Sciatic nerve (tissue), 2 donors: ENCODE measurements at places on chromosomes 12 and 14. TPM values are rescaled to one million over a fixed set of nuclear protein-coding genes. Genes with fewer than 3 reads are reported as not detected.

Gene ARID4A
- total RNA-seq = 38.4 TPM

Gene FSCB
- 0.36 TPM for total RNA-seq

- peak; percentile 67 for DNase-seq
Measured at GRCh38 chr12:110281549-110282299, 677 bp downstream of the ATP2A2 start.

- DNase-seq = no peak
Measured at GRCh38 chr14:63988579-63988978, 135.8 kb downstream of the SYNE2 start.

DNA sequence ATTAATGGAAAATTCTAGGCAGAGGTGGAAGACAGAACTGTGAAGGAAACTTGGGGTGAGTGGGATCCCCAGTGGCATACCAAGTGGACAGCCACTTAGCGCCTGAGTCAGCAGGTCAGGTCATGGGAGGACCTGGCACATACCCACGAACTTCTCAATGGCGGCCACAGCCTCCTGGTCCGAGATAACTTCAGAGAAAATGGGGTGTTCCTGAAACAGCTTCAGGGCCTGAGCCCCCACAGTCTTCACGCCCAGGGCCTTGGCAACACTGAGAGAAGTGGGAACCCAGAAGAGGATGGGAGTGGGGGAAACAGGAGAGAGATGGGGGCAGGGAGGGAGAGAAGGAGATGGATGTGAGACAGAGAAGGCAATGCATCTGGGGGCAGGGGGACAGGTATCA lies 9.9 kb downstream of the SDS start:
- no peak for DNase-seq

Gene CCDC196
- not detected for total RNA-seq

- no peak for DNase-seq
Measured at GRCh38 chr12:40375076-40375475, 150.3 kb downstream of the LRRK2 start.

DNA sequence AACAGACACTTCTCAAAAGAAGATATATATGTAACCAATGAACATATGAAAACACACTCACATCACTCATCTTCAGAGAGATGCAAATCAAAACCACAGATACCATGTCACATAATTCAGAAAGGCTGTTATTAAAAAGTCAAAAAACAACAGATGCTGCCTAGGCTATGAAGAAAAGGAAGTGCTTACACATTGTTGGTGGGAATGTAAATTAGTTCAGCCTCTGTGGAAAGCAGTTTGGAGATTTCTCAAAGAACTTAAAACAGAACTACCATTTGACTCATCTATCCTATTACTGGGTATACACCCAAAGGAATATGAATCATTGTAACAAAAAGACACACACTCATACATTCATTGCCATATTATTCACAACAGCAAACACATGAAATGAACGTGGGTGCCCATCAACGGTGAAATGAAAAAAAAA lies 35.1 kb downstream of the EIF2S3B start:
- DNase-seq = no peak

GRCh38 chr14:100298551-100299237 lies 7.5 kb downstream of the SLC25A29 start:
- no peak for DNase-seq

Gene LRCOL1
- not detected for total RNA-seq

DNA sequence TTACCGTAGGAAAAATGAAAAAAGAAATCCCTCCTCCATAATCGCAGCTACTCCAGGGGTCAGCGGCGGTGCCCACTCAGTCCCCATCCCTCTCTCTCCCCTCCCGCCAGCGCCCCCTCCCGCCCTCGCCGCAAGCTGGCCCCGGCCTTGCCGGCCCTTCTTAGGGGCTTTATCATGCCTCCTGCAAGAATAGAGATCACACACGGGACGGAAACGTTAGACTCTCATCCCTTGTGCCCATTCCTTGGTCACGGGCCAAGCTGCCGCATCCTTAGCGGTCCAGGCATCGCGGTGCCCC lies 692 bp upstream of the COX14 start:
- DNase-seq = no peak

- DNase-seq = no peak
Measured at GRCh38 chr12:76505050-76505449, 54.5 kb downstream of the OSBPL8 start.

- no peak for DNase-seq
Measured at GRCh38 chr14:79949906-79950305, 261.4 kb downstream of the DIO2 start.

Gene ENDOU
- total RNA-seq = 0.40 TPM

DNA sequence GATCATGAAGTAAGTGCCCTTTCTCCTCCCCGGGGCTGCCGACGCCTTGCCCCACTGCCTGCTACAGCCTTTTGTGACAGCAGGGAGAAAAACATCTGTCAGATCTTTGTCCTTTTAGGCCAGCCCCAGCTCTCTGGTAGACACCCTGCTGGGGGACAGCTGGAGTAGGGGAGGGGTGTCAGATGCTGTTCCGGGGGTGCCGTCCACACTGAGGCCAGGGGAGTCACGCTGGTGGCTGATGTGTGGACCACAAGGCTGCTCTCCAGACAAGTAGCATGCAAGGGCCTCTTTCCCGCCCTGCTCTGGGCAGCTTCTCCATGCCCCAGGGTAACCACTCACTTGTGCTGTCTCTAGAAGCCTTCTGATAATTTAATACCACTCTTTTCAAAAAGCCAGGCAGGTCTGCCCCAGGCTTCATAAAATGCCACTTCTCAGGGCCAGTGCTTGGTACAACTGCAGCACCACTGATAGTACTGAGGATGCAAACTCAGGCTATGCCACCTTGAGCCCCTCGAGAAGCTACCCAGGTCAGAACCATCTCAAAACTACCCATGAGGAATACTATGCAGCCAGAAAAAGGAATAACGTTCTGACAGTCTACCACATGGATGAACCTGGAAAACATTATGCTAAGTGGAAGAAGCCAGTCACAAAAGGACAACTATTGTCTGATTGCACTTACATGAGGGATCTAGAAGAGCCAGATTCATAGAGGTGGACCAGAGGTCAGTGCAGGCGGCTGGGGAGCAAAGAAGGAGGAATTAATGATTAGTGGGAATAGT lies 66.0 kb upstream of the RIN3 start:
- DNase-seq = no peak

GRCh38 chr14:78164226-78164853 lies 5.8 kb upstream of the NRXN3 start:
- no peak for DNase-seq

GRCh38 chr12:20212658-20213555 lies 155.4 kb upstream of the PDE3A start:
- peak; percentile 80 for DNase-seq

Gene GNG2
- total RNA-seq = 180 TPM

- DNase-seq = no peak
Measured at GRCh38 chr14:73794146-73794545, 57.5 kb upstream of the PTGR2 start.

Gene NXPH4
- 0.27 TPM for total RNA-seq

- DNase-seq = no peak
Measured at GRCh38 chr12:120651821-120652220, 11.4 kb downstream of the CABP1 start.

GRCh38 chr12:109695961-109696461 lies 17.6 kb upstream of the FAM222A start:
- DNase-seq = no peak

DNA sequence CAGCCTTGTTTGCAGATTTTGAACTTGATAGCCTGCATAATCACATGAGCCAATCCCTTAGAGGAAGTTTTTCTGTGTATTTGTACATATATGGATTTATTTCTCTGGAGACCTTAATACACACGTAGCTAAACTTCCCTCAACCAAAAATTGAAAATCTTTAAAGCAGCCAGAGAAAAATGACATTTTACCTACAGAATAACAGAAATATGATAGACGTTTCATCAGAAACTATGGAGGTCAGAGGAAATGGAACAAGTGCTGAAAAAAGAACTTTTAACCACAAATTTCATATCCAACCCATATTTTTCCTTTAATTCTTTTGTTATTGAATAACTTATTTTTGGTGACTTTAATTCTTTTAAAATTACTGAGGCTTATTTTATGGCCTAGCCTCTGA lies 177.7 kb downstream of the CCDC91 start:
- DNase-seq = no peak

- DNase-seq = no peak
Measured at GRCh38 chr12:102300824-102301461, 103.3 kb upstream of the PMCH start.

DNA sequence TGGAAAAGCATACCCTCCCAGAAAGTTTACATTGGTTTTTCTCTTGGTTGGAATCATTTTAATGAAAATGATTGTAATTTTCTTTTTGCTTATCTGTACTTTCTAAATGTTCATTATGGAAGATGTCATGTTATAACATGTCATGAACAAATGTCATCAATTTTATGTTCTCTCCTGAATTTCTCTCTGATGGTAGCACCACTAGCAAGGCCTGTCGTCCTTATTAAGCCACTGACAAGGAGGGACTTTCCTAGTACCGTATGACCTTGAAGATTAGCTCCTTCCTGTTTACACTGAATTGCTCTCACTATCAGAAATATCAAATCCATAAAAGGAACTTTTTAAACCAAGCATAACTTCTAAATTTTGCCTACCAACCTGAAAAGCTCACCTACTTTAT lies 99.0 kb downstream of the ESR2 start:
- no peak for DNase-seq

DNA sequence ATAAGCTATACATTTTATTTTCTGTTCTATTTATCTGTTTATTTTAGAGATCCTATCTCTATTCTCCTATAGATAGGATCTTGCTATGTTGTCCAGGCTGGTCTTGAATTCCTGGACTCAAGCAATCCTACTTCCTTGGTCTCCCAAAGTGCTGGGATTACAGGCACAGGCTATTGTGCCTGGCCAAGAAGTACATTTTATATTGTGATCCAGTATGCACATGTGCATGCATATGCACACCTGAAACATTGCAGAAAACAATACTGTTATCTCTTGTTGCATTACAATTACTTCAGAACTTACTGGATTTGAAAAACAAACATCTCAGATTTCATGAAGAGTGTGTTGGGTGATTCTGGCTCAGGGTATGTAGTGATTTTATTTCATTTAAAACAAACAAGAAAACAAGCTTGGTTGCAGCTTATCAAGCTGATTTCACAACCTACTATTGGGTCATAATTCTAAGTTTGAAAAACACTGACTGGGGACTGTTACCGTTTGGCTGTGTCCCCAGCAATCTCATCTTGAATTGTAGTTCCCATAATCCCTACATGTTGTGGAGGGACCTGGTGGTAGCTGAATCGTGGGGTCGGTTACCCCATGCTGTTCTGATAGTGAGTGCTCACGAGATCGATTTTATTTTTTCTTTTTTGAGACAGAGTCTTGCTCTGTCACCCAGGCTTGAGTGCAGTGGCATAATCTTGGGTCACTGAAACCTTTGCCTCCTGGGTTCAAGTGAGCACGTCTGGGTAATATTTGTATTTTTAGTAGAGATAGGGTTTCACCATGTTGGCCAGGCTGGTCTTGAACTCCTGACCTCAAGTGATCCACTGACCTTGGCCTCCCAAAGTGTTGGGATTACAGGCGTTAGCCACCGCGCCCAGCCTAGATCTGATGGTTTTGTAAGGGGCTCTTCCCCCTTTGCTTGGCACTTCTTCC lies 31.3 kb downstream of the ERC1 start:
- DNase-seq = no peak

GRCh38 chr12:23361971-23362370 lies 587.5 kb downstream of the SOX5 start:
- no peak for DNase-seq

DNA sequence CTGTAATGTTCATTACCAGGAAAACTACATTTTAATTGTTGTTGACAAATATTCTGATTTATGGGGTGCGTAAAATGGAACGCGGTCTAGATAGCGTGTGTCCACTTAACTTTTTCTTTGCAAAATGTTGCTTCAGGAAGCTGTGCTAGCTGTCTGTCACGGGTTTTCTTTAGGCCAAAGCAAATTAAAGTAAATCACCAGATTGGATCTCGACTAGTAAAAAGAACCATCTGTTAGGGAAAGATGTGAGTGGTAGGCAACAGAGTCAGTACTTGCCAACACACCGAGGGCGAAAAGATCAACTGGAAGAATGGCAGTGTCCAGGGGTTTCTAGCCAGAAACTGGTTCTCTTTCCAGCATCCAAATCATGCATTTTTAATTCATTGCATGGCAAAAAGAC lies 404.9 kb upstream of the TMPO start:
- no peak for DNase-seq

GRCh38 chr14:102867826-102868580 lies 54.5 kb upstream of the AMN start:
- no peak for DNase-seq

GRCh38 chr14:98908050-98908449 lies 363.9 kb downstream of the BCL11B start:
- DNase-seq = no peak

GRCh38 chr12:92769124-92769901 lies 66.5 kb downstream of the PLEKHG7 start:
- DNase-seq = no peak

DNA sequence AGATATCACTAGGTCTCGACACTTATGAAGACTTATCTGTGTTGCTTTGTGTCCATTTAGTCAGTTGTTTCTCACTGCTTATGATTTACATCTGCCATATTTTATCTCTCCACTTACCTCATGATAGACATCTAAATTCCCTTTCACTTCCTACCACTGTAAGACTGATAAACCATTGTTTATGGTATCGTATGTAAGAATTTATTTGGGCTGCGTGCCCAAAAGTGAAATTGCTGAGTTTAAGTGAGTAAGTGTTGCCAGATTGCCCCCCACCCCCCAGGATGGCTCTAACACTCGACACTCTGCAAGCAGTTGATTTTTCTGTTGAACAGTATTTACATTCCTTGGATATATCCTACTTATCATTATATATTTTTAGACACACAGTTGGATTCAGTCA lies 69.9 kb upstream of the MON2 start:
- no peak for DNase-seq

Gene TAS2R8
- 0.27 TPM for total RNA-seq

DNA sequence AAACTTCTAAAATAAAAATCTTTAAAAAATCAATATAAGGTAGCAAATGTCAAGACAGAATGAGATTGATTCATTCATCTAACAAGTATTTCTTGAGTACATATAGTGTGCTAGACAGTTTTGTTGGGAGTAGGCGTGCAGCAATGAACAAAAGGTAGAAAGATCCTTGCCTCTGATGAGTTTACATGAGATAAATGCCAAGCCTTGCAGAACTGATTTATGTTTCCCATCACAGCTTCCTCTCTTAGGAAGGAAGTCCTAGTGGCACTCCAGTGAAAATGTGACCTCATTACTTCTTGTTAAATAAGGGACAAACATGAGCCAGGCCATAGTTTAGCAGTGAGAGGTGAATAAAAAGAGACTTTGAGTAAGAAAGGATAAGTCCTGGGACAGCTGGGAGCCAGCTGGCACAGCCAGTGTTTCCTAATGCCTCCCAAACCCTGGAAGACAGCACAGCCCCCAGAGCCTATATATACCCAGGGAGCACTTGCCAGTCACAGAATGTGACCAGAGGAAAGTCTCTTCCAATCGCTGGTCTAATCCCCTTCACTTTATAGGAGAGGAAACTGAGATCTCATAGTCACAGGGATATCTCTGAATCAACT lies 4.7 kb upstream of the COCH start:
- DNase-seq = no peak

Gene MSRB3
- total RNA-seq = 64.2 TPM

DNA sequence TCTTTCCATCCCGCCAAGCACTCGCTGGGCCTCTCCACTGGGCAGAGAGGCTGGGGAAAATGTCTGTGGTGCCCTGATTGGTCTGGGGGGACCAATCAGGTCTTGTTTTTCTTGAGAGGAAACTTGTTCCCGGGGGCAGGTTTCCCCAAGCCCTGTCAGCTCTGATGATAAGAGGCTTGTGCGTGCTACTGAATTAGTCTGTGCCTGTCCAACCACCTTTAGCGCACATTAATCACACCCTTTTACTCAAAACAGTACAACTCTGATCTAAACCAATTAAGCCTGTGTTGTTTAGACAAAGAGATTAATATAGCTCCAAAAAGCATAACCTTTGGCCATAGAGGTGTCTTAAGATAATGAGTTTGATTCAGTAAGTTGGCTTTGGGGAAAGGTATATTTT lies 580.4 kb downstream of the VRK1 start:
- no peak for DNase-seq
